NCI-H2107 (cell line): ENCODE measurements at places on chromosomes 2 and 18.

GRCh38 chr2:1518331-1518803 is 105.1 kb downstream of the TPO start:
- DNase-seq: no peak

DNA sequence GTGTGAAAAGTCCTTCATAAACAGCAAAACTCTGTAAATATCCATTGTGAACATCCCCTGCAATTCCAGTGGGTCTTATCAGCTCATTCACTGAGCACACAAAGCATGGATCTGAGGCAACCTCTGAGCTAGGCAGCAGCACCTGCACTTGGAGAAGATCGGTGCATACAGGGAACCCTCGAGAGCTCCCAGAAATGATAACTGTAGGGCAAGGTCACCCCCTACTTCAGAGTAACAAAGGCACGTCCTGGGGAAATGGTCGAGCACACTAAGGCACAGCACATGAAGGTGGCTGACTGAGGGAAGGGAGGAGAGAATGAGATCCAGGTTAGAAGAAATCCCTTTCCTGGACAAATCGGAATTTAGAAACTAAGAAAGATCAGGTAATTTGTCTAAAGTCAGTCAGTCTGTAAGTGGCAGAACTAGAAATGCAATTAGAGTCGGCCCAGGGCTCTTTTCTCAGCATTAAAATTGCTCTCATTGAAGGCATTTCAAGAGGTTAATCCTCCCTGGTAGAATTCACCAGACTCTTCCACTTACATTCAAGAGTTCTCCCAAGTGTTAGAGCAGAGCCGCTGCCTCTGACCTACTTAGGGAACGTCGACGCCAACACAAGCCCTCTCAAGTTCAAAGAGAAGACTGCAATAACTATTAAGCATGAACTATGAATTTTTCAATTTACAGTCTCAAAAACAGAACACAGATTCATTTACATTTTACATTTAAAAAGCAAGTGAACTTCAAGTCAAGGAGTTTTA is 45.9 kb downstream of the PXDN start:
- no peak for DNase-seq

- no peak for DNase-seq
Observed at GRCh38 chr2:126979039-126980003, 80.6 kb downstream of the TEX51 start.

DNA sequence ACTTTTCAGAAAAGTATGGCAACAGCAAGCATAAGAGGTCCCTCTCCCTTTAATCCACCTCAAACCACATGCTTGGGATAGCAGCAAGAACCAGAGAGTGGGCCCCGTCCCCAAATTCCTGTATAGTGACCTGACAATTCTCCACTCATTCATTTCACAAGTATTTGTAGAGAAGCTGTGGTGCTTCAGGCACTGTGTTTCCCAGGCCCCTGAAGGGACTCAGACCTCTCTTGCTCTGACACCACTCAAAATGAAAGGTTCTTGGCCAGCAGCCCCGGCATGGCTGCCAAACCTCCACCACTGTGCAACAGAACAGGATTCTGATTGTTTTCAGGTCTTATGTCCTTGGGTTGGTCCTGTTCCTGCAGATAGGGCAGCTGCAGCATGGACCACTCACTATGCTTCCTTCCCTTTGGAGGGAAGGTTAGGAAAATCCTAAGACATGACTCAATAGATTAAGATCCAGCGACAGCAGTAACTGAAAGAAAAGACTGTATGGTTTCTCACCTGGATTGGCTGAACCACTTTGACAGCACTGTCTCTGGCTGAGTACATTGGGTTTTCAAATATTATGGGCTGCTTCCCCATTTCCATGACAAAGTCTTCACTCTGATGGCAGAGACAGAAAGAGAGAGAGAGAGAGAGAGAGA is 67.6 kb downstream of the DHRS9 start:
- DNase-seq: no peak

- DNase-seq: no peak
Observed at GRCh38 chr2:143816916-143817315, 687.7 kb downstream of the ARHGAP15 start.

DNA sequence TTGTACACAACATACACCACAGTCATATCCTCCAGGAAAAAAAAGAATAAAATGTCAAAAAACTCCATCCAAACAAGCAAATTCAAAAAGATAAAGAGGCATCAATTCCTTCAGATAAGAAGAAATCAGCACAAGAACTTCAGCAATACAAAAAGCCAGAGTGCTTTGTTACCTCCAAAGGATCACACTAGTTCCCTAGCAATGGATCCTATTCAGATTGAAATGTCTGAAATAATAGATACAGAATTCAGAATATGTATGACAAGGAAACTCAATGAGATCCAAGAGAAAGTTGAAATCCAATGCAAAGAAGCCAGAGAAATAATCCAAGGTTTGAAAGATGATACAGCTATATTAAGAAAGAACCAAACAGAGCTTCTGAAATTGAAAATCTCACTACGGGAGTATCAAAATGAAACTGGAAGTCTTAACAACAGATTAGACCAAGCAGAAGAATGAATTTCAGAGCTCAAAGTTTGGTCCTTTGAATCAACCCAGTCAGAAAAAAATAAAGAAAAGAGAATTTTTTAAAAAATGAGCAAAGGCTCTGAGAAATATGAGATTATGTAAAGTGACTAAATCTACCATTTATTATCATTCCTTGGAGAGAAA is 80.6 kb downstream of the TRABD2A start:
- no peak for DNase-seq

GRCh38 chr18:68940039-68940438 is 142.2 kb downstream of the CCDC102B start:
- DNase-seq: no peak

DNA sequence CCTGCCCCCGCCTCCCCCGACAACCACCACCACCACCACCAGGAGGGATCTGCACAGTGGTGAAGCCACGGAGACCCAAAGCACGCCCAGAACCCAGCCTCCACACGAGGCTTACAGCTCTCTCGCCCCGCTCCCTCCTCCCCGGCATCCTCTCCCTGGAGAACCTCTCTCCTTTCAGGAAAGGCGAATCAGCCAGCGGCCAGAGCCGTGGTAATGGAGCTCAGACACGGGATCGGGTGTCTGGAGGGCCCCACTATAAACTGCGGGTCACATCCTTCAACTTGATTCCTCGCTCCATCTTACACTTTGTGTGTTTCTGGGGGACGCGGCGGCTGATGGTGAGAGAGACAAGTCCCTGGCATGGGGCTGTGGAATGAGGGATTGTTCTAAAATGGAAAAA is 271.5 kb upstream of the SIX2 start:
- no peak for DNase-seq

DNA sequence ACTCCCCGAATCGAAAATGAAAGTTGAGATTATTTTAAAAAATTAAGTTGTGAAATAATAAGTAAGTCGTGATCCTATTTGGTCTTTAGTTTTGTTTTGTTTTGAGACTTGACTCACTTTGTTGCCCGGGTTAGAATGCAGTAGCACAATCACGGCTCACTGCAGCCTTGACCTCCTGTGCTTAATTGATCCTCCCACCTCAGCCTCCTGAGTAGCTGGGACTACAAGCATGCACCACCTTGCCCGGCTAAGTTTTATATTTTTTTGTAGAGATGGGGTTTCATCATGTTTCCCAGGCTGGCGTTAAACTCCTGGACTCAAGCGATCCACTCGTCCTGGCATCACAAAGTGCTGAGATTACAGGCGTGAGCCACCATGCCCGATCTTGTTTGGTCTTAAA is 326.2 kb downstream of the MYCN start:
- DNase-seq: no peak

DNA sequence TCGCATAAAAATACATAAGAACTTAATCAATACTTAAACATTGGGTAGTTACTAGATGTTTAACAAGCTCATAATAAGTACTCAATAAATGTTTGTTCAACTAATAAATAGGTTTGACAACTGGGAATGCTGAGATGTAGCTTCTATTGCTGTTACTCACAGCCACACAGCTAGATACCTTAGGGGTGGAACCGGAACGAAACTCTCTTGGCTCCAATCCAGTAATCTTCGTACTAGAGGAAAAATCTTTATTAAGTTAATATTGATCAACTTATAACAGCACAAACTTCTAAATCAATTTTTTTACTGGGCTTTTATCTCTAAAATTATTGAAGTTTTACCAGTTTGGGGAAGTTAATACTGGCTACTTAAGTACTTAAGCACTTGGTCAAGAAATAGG is 247.8 kb downstream of the PAX3 start:
- no peak for DNase-seq

GRCh38 chr18:23266717-23267446 is 131.6 kb downstream of the CABLES1 start:
- no peak for DNase-seq

GRCh38 chr2:45595721-45596435 is 15.2 kb downstream of the SRBD1 start:
- no peak for DNase-seq

GRCh38 chr18:72637299-72637698 is 93.2 kb upstream of the CBLN2 start:
- no peak for DNase-seq

GRCh38 chr2:187174582-187174981 is 273.5 kb downstream of the CALCRL start:
- no peak for DNase-seq

DNA sequence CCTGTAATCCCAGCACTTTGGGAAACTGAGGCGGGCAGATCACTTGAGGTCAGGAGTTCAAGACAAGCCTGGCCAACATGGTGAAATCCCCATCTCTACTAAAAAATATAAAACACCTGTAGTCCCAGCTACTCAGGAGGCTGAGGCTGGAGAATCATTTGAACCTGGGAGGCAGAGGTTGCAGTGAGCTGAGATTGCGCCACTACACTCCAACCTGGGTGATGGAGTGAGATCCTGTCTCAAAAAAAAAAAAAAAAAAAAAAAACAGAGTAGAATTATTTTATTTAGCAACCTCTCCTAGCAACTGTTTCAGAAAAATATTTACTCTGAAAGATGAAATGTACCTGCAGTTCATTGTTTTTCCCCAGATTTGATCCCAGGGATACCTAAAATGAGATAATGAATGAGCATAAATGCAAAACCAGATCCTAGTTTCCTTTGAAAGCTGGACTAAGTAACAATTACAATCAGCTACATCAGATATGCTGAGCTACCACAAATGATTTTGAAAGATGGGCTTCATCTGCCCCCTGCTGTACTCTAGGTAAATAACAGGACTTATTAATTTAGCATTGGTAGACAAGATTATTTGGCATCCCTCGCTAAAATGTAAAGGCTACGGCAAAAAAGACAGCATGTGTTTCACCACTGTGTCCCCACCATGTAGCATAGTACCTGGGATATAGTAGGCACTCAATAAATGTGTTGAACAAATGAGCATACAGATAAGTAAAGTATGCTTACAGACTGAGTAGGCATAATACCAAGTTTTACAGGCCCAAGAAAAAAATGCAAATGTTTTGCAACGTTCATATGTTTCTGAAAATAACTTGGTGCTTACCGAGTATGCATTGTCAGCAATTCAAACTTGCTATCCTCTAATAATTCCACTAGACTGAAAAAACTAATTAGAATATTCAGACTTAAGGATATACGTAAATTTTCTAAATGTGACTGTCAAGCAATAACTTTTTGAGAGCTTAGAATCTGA is 102.5 kb downstream of the ATL2 start:
- DNase-seq: peak; percentile 54

- no peak for DNase-seq
Observed at GRCh38 chr2:187658952-187659525, 104.8 kb upstream of the TFPI start.

DNA sequence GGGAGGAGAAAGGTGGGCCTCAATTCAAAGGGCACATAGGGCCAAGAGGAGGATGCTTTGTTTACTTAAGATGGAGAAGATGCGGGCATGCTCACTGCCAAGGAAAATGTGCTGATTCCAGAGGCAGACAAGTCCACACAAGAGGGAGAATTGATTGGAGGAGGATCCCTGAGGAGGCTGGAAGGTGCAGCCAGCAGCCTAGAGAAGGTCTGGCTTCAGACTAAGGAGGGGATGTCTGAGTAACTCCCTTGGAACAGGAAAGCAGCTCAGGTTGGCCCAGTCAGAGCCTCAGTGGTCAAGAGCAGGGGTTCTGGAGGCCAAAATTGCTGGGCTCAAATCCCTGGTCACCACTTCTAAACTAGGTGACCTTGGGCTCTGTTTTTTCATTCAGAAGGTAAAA is 265.5 kb upstream of the NCKAP5 start:
- no peak for DNase-seq

- no peak for DNase-seq
Observed at GRCh38 chr2:107337209-107337898, 451.4 kb upstream of the ST6GAL2 start.

- no peak for DNase-seq
Observed at GRCh38 chr18:44133483-44133882, 547.2 kb upstream of the SETBP1 start.

DNA sequence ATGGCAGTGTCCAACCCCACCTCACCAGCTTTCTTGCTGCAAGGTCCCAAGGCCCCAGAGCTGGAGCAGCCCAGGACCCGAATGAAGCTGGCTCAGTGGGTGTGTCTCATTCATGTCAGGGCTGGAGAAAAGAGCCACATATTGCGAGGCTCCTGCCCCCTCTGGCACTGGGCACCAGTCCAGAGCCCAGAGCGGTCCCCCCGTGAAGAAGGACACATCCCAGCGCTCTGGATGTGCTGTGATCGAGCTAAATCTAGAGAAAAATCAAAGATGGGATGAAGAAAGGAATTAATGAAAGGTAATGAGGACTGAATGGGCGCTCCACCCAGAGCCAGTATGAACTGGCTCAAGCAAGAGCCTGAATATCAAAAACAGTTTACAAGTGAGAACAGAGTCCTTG is 13.3 kb upstream of the MPV17 start:
- no peak for DNase-seq

DNA sequence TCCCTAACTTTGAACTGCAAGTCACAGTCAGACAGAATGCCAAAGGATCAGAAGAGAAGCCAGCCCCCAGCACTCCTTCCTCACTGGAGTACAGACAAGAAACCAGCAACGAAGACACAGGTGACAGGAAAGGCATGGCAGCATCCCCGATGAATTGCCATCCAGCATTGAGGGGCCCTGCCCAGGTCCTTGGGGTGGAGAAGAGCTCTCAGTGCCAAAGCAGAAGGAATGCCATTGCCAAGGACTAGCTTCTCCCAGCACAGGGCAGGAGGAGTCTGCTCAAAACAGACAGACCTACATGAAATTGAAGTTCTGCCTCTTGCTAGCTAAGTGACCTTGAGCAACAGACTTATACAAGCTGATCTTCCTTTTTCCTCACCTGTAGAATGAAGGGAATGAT is 220.1 kb downstream of the L3MBTL4 start:
- DNase-seq: no peak

DNA sequence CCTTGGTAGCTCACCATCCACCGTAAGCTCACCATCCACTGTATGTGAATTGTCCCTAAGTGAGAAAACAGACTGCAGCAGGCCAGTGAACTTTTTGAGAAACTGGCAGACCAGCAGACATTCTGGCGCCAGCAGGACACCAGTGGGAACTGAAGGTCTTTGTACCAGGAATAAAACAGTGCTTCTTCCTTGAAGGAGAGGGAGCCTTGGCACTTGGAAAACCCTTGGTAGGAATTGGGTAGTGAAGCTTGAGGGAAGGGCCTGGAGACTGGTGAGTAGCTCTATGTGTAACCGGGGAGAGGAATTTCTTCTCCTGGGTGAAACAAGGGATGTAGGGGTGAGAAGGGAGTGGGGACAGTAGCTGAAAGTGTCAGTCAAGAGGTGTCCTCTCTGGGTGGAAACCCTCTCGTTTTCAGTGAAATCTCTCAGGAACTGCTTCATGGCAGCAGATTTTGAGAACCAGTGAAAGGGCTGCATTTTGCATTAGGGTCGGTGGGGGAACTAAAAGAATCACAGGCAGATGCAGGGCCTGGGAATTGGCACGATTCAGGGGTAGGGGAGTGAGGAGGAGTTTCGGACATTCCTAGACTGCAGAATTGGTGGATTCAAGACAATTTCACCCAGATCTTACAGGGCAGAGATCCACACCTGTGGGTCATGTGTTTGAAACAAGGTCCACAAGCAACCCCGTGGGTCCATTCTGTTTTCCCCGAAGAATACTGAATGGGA is 131.5 kb upstream of the DLX2 start:
- DNase-seq: no peak
